ENCODE measurements at places on chromosomes 12 and 14.

DNA sequence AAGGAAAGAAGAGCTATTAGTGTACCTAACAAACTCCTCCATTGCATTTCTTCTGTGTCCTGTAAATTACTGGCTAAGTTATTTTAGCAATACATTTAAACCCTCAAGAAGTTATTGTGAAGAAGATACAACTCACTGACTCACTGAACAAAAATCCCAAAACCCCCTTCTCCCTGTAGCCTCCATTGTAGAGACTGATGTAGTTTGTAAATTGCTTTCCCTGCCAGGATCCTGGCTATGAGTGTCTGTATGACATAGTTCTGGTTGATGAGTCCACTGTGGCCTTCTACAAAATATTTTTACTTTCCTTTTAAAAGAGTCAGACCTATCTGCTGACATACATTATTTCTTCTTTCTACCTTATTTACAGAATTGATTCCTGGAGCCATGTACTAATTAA lies 155.6 kb downstream of the SLC6A15 start:
- DNase-seq, result no peak

DNA sequence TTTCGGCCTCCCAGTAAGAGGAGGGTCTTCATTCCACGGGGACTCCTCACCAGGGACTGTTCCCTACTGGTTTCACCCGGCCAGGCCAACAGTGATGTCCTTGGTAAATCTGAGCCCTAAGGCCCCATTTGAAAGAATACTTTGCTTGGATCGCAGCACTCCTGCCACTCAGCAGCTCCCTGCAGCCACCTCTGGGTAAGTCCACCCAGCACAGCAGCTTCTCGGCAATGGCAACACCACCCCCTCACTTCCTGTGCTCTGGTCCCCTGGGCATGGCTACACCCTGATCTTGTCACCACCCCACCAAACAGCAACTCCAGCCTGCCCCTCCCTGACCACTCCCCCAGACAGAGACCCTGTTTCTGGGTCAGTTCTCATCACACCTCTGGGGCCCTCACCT lies 100.3 kb downstream of the SETD3 start:
- DNase-seq, result no peak

GRCh38 chr14:32434180-32434579 lies 105.1 kb downstream of the AKAP6 start:
- DNase-seq, result no peak

DNA sequence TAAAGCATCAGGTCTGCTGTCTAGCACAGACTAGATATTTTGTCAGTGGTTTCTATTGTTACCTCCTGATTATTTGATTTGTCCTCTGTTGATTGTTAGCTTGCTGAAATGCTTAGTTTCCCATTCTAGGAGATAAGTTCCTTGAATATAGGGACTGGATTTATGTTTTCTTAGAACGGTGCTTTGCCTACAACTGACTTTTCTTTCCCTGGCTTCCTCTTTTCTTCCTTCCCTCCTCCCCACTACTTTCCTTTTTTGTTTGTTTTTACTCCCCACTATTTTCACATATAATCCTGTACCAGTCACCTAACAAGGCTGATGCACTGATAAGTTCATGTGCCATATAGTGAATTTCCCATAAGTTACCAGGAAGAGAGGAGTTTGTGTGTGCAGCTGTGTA lies 58.5 kb upstream of the METAP2 start:
- DNase-seq, result no peak

- no peak for DNase-seq
Measured at GRCh38 chr14:44914849-44915248, 46.9 kb downstream of the KLHL28 start.

All from inflammatory macrophage treated with lipopolysaccharide for 4 hours (primary cell).